GM23248 (cell line): ENCODE measurements at places on chromosomes 16 and 17. TPM values are rescaled to one million over a fixed set of nuclear protein-coding genes. Genes with fewer than 3 reads are reported as not detected.

The LLGL2 gene
- total RNA-seq: not detected in 2 replicates

DNA sequence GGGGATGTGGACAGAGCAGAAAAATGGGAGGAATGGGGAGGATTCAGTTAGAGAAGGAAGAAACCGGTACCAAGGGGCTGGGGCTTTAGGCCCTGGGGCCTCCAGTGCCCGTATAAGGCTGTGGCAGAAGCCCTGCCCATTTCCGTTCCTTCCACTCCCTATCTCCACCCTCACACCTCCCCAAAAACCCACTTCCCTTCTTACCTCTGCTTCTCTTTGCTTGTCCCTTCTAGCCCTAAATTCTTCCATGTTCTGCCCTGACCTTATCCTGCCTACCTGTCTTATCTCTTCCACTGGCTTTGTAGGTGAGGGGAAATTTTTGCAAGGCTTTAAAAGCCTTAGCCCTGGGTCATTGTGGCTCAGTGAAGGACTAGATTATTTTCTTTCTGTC, 4.1 kb downstream of the RNF167 start:
- no peak for DNase-seq

GRCh38 chr17:1608676-1609075, 20.0 kb downstream of the SLC43A2 start:
- no peak for DNase-seq

DNA sequence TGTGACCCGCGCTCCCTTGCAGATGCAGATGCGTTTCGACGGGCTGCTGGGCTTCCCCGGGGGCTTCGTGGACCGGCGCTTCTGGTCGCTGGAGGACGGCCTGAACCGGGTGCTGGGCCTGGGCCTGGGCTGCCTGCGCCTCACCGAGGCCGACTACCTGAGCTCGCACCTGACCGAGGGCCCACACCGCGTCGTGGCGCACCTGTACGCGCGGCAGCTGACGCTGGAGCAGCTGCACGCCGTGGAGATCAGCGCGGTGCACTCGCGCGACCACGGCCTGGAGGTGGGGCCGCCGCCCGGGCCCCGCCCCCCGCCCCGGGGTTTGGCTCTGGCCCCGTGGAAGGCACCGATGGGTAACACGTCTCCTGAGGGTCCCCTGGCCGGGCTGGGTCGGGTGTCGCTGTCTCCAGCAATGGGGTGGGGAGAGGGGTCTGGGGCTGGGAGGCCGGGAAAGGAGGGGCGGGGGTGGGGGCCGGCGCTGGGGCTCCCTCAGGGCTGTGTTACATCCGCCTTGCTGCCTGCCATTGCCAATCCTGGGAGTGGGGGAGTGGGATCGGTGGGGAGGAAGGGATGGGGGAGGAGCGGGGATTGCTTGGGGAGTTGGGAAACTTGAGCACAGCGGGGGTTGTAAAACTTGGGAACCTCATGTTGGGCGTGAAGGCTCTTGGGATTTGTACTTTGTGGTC, 737 bp downstream of the NUDT16L1 start:
- peak; percentile 62 for DNase-seq

DNA sequence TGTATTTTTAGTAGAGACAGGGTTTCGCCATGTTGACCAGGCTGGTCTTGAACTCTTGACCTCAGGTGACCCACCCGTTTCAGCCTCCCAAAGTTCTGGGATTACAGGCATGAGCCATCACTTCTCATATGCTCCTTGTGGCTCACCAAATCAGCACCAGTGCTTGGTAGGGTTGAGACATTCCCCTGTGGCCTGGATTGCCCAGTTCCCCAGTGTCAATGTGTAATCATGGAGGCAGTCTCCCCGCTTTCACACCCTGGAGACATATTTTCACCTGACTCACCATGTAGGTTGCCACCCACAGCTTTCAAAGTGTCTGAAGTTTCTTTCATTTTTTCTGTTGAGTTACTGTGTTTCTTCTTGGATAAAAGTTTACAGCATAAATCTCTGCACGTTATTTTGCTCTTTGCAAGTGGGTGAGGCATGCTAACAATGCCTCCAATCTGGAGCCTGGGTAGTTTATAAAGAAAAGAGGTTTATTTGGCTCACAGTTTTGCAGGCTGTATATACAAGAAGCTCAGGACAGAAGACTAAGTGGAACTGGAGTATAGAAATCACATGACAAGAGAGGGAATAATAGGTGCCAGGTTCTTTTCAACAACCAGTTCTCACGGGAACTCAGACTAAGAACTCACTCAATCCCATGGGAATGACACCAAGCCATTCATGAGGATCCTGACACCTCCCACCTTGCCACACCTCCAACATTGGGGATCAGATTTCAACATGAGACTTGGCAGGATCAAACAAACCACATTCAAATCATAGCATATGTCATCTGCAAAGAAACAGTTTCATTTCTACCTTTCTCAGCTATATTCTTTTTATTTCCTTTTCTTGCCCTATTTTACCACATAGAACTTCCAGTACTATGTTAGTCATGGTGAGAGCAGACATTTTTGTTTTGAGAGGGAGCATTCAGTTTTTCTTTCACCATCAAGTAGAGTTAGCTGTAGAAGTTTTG, 113.2 kb downstream of the PHKB start:
- peak; percentile 71 for DNase-seq

The CCDC57 gene
- total RNA-seq: 12.3 and 15.3 TPM in 2 replicates

The TERB1 gene
- total RNA-seq: not detected in 2 replicates

DNA sequence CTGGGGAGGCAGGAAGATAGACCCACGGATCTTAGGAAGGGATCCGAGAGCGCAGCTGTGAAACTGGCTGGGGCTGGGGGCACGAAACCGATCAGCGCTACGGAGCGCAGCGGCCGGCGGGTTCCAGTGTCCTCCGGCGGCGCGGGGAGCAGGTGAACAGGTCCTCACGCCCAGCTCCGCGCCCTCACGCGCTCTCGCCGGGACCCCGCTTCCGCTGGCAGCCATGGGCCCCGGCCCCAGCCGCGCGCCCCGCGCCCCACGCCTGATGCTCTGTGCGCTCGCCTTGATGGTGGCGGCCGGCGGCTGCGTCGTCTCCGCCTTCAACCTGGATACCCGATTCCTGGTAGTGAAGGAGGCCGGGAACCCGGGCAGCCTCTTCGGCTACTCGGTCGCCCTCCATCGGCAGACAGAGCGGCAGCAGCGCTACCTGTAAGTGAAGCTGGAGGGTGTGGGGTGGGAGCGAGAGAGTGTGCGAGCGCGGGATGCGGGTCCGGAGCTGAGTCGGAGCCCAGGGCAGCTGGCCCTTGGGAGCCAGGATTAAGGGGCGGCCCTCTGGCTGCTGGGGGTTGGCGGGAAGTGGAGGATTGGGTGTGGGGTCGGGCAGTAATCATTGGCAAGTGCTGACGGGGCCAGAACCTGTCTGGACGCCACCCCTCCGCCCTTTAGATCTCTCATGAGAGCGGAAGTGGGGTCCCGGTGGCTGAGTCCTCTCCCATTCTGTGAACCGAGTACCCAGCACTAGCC, 479 bp downstream of the ITGA3 start:
- DNase-seq: peak; percentile 80

The MGAT5B gene
- 0.11 TPM in 1 of 2 replicates, not detected in the other for total RNA-seq

DNA sequence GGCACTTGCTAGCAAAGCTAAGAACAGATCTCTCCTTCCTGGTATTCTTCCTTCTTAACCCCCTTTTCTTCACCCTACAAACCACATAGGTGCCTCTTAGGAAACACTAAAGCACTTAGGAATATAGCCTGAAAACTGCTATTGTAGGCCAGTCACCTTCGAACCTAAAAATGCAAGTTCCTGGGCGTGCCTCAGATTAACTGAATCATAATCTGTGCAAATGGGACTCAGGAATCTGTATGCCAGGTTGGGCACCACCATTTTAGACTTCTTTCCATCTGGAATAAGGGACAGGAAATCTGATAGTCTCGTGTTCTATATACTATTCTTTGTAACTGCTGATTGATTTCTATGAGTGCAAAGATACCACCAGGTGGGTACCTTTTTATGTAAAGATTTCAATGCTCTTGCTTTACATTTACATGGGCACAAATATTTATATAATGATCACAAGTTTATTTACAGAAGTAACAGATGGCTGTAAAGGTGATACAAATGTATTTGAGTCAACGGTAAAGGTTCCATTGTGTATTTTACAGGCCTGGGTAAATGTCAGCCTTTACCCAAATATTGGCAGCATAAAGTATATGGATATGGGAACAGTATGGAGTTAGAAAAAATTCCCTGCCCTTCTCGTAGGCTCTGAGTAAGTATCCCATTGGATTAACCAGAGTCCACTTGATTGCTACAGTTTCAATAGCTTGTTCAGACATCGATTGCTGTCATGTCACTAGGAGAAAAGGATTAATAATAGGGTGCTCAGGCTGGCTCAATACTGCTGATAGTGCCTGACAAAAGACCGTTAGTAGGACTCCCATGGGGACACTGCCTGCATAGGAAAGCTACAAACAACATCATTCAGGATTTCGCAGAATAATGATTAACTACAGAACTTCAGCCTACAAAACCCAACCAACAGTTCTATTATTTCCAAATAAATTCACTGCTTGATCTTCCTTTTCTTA, 124.7 kb downstream of the SNX11 start:
- DNase-seq: no peak

The KRTAP3-1 gene
- total RNA-seq: not detected in 2 replicates

GRCh38 chr16:11484691-11485258, 101.9 kb downstream of the LITAF start:
- DNase-seq: peak; percentile 65
